Panc1 (cell line): ENCODE measurements at places on chromosomes 4 and X.

DNA sequence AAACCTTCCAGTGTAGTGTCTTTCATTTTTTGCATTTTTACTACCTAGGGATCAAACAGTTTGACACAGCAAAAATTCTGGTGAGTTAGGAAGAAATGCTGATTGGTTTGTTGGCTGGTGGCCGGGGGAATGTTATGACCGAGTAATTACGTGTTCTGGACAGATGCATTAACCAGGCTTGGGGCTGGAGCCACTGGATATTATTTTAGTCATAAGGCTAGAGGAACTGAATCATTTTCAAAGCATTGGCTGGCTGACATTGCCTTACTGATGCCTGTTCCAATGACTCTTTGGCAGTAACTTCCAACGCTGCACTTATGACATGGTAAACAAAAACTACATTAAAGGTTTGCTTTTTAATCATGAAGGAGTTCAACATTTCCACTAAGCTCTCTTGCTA, 84.6 kb downstream of the FBXO8 start:
- DNase-seq, result peak; percentile 81

DNA sequence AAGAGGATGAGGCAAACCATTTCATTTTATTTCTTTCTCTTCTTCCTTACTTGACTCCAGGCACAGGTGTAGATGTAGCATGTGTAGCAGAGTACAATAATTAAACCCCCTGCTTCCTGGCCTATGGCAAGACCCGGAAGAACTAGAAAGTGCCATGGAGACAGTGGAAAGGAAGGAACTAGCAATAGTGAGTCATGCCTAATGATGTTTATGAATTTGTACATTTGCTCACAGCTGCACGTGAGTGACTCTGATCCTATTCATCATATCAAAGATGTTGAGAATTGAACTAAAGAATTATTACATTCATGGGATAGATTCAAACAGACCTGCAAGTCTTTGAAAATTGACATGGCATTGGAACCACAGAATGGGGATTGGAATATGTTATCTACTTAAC, 2233.9 kb upstream of the TENM3 start:
- DNase-seq, result no peak

DNA sequence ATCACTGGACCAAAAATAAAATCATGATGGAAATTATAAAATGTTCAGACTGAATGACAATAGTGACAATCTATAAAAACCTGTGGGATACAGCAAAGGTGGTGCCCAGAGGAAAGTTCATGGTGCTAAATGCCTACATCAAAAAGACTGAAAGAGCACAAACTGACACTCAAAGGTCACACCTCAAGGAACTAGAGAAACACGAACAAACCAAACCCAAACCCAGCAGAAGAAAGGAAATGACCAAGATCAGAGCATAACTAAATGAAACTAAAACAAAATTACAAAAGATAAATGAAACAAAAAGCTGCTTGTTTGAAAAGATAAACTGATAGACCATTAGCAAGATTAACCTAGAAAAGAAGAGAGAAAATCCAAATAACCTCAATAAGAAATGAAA, 78.7 kb downstream of the ANAPC10 start:
- no peak for DNase-seq

- DNase-seq, result no peak
These were observed 43.2 kb downstream of the RGS12 start for GRCh38 chr4:3335982-3336381.

GRCh38 chrX:73944563-73944908, 359.4 kb upstream of the ZCCHC13 start:
- DNase-seq, result no peak

DNA sequence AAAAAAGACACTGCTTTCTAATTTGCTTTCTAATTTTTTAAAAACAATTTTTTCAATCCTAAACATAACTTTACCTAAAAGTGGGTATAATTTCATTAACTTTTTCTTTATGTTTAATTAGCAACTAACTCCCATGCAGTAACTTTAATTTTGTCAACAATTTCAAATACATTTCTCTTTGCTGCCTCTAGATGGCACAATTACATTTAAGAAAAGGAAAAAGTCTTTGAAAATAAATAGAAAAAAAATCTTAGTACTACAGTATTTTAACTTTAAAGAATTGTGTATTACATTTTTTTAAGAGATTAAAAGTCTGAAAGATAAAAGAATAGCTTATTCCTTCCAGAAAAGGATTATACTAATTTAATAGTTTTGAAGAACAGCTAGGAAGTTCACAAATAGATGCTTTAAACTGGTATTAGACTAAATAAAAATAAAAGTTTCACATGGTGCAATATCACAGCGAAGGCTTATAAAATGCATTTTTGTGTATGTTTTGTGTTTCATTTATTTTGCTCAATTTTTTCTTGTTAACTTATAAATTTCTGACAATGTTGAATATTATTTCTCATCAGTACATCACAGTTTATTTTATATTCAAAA, 105.1 kb downstream of the ADGRA3 start:
- no peak for DNase-seq

GRCh38 chr4:152524427-152524826, 11.5 kb downstream of the FBXW7 start:
- no peak for DNase-seq

DNA sequence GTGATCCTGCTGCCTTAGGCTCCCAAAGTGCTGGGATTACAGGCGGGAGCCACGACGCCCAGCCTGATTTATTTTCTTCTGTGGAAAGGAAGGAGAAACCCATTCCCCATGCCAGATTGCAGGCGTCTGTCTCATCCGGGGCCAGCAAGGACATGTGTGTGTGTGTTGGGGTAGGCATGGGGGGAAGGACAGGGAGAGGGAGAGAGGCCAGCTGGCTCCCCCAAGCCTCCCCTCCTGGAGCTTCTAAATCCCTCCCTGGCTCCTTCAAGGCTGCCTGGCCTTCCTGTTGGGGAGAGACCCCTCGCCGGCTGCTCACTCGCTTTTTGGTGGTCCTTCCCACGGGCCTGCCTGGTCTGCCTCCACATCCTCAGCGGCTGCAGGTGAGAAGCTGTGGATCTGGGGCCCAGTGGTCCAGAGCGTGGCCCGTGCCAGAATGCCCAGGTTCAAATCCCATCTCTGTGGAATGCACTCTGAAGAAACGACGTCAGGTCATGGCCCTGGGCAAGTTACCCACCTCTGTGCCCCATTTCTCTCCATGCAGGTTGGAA, 1.3 kb upstream of the PLXNB3 start:
- DNase-seq, result no peak

GRCh38 chr4:71275570-71275969, 63.2 kb upstream of the SLC4A4 start:
- no peak for DNase-seq

DNA sequence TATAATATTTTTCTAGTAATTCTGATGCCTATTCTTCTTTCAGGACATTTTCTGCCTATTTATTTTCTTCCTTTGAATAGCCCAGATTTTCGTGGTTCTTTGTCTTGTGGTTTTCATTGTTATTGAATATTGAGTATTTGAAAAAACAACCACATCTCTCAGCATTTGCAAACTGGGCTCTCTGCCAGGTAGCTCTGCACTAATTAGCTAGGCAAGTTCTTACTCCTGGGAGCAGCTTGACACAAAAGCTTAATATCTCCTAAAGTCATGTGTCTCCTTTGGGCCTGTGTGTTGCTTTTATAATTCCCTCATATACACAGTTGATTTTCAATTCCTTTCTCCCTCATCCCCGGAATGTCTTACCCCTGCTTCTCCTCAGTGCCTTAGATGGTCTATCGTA, 413.5 kb upstream of the GRIA3 start:
- no peak for DNase-seq

GRCh38 chr4:150082241-150082640, 4.0 kb downstream of the DCLK2 start:
- no peak for DNase-seq

DNA sequence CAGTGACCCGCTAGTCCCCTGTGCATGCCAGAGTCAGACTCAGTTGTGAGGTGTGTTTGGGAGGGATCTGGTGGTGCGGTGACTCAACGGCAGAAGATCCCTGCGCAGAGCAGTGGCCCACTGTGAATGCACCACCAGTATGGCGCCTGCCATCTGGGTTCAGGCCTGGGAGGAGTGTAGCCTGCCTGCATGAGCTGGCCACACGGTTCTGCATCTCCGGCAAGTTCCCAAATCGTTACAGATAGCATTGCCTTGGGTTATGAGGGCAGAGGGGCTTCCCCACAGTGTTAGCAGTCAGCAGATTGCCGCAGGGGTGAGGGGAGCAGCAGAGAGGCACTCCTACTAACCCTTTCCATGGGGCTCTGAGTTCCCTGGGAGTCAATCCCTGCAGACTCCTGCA, 629.6 kb downstream of the TLL1 start:
- DNase-seq, result no peak

DNA sequence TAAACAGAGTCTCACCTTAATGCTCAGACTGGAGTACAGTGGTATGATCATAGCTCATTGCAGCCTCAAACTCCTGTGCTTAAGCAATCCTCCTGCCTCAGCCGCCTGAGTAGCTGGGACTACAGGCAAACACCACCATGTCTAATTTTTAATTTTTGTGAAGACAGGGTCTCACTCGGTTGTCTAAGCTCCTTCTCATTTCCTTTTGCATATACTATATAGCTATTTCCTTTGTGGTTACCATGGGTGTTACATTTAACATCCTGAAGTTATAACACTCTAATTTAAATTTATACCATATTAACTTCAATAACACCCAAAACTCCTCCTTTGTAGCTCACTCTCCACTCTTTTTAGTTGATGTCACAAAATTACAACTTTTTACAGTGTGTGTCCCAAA, 114.3 kb downstream of the DCK start:
- no peak for DNase-seq

GRCh38 chr4:143443728-143444127, 69.8 kb upstream of the SMARCA5 start:
- no peak for DNase-seq

DNA sequence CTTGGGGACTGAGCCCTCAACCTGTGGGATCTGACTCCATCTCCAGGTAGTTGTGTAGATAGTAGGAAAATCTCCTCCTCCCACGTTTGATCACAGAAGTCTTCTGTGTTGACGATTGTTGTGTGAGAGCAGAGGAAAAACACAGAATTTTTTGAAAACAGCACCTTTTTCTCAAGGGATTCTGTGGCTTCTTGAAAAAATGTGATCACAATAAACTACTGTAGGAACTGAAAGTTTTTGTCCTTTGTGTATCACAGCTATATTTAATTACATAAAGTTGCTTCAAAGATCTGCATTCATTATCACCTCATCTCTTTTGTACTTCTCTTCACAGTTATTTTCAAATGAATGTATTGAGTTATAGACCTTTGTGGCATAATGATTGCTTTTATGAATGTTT, 85.1 kb downstream of the AFF1 start:
- no peak for DNase-seq

DNA sequence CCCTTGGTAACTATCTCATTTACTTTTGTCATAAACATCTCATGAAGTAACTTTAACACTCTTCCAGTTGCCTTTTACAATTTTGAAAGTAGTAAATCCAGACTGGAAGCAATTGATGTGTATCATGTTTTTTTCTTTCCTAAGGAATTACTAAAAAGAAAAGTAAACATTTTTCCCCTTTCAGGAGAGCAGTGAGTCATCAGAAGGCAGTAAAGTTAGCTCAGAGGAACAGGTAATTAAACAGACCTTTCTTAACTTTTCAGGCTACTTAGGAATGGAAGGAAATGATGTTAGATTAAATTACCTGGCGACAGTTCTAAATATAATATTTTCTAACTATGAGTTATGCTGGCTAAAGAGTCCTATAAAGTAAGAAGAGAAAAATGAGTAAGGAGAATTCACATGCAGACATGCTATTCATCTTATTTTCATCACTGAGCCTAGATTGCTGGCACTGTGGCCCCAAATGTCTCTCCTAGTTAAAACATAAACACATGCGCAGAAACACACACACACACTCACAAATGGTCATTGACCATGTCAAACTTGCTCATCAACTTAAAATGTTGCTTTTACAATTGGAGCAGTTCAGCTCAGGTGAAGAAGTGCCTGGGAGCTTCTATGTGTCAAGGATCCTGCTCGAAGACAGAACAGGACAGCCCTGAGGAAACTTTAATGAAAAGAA, 9.3 kb downstream of the DMP1 start:
- no peak for DNase-seq

GRCh38 chr4:157143369-157143768, 67.4 kb downstream of the GLRB start:
- DNase-seq, result no peak

DNA sequence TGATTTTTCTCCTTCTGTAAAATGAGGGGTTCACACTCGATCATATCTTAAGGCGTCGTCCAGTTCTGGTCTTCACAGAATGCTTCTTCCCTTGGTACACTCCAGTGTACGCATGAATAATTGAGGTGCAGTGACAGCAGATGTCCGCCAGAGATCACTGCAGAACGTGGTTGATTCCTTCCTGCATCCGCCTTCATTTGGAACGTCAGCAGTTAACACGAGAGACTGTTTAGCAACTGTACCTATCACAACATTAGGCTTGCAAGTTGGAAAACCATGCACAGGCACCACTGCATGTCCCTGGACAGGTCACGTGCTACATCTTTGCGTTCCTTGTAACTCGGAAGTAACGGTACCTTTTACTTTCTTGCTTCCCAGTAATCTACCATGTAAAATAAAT, 66.0 kb upstream of the GEMIN8 start:
- peak; percentile 20 for DNase-seq

GRCh38 chrX:53251307-53251706, 26.3 kb upstream of the KDM5C start:
- no peak for DNase-seq

- no peak for DNase-seq
These were observed 574.6 kb downstream of the RAPGEF2 start for GRCh38 chr4:159677521-159677920.

- no peak for DNase-seq
These were observed 671 bp downstream of the HPF1 start for GRCh38 chr4:169756971-169757574.

GRCh38 chr4:116469582-116469981, 615.8 kb downstream of the TRAM1L1 start:
- no peak for DNase-seq

- DNase-seq, result no peak
These were observed 82.7 kb downstream of the TENM3 start for GRCh38 chr4:182325848-182326255.

- no peak for DNase-seq
These were observed 63.7 kb upstream of the CD99 start for GRCh38 chrX:2627272-2627867.

- DNase-seq, result no peak
These were observed 145.7 kb upstream of the MBNL3 start for GRCh38 chrX:132634521-132634920.

DNA sequence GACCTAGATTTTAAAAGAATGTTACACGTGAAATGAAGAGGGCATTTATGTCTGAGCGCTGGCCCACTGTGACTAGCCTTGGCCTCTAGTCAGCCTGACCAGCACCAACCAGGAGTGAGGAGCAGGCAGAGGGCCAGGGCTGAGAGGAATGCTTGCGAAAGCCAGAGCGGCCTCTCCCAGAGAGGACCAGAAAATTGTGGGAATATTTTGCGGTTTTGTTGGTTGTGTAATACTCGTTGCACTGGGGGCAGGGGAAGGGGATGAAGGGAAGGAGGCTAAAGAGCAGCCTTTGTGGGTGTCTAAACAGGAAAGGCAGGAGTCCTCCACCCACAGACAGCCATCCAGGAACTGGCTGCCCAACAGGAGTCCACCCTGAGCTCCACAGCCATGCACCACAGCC, 3.8 kb downstream of the GABRE start:
- DNase-seq, result no peak

- no peak for DNase-seq
These were observed 586.9 kb upstream of the INTU start for GRCh38 chr4:127045861-127046260.
